ENCODE measurements at places on chromosomes 3 and 15.

DNA sequence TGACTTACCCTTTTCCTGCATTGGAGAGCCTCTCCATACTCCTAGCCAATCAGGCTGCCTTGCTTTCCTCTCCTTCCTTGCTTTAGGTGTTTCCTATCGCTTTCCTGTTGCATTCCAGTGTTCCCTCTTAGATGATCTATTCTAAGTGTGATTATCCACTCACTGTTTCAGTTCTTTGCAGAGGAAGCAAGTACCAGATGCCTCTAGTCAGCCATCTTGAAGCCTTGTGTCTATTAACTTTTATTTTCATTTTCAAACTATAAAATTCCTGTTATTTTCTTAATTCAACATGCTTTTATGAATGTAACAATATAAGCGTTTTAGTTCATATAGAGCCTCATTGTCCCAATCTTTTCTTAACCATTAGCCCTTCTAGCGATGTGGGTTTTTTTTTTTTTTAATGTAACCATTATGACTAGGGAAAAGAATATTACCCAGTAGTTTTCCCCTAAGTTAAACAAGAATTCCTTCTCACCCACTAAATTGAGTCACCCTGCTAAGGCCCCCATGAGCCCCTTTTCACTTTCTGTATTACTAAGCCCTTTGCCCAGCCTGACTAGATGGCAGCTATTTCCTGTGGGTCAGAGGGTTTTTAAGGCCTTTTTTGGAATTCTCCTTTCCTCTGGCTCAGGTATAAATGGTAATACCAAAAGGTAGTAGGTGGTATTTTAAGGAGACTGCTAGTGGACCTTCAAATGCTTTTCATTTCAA lies 229.4 kb upstream of the CTNNB1 start:
- DNase-seq = no peak

- no peak for DNase-seq
Measured at GRCh38 chr3:121175083-121175482, 267.1 kb downstream of the STXBP5L start.

- DNase-seq = no peak
Measured at GRCh38 chr3:29972320-29972993, 633.9 kb upstream of the TGFBR2 start.

DNA sequence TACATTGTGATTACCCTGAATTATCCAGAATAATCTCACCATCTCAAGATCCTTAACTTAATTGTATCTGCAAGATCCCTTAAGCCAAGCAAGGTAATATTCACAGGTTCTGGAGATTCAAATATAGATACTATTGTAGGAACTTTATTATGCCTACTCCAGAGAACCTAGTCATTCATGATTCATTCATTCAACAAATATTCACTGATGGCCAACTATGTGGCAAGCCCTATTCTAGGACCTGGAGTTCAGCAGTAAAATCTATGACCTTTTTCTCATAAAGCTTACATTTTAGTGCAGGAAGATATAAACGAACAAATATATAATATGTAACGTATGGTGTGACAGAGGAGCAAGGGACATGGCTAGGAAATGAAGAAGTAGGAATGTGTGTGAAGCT lies 49.6 kb downstream of the ISL2 start:
- no peak for DNase-seq

DNA sequence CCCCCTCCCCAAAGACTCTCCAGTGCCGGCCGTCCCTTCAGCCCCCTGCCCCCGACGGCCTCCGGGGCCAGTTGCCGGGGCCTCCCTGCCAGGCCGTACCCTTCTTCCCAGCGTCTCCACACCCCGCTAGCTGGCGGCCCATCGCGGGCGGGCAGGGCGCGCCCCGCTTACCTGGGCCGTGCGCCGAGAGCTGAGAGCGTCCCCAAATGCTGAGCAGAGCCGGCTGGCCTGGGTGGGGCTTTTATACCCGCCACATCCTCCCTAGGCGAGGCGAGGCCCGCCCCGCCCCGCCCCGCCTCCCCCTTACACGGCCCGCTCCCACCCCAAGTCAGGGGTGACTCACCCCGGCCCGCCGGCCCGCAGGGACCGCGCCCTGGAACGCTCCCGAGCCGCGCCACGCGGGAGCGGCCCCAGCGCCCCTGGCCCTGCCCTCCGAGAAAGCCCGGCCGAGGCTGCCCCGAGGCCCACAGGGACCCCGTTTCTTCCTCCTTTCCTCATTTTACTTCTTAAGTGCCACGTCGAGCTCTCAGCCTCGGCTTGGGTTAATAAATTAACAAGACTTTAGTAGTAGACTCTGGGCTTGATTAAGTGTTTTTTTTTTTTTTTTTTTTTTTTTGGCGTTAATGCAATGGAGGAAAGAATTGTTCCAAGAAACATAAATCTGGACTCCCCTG lies at the start of gene ANXA2:
Gene ANXA2 (minus strand): TSS at position 215 of the 674 bp plus-strand sequence. CDS start 11,911 bp downstream, outside the sequence.
- peak; percentile 65 for DNase-seq

DNA sequence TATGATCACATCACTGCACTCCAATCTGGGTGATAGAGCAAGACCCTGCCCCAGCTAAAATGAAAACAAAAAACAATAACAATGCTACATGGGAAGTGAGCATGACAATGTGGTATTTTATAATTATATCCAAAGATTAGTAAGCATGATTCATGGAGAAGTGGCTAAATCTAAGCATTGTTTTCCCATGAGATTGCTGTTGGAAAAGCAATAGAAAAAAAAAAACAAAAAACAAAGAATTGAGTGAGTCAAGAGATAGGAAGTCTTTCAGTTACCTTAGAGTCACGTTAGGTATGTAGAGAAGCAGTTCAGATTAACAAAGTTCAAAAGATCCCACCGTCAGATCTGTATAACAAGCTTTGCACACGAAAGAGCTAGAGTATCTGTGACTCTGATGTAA lies 210.3 kb upstream of the CNTN6 start:
- no peak for DNase-seq

DNA sequence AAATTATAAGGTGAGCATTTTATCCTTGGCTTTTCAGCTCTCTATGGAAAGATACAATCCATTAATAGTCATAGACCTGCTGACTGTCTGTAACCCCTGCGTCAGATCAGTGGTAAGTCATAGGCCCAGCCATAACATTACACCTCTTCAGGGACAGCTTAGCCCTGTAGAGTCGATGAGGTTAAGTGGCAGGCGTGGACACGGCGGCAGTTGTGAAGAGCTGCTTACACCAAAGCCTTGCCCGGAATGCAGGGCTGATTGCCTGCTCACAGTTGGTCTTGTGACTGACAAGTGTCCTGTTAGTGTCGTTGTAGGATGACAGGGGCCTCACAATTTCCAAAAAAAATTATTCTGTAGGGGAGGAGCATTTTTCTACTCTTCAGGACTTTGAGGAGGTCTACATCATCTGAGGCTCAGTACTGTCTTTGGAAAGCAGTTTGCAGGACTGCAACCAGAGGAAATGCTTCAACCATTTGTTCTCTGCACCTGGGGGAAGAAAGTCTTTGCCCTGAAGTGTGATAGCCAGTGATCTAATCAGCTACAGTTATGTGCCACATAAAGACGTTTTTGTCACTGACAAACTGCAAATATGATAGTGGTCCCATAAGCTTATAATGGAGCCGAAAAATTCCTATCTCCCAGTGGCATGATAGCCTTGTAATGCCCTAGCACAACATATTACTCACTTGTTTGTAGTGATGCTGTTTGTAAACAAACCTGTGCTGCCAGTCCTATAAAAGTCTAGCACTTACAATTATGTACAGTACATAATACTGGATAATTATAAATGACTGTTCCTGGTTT lies 14.9 kb upstream of the SELENOT start:
- DNase-seq = no peak

DNA sequence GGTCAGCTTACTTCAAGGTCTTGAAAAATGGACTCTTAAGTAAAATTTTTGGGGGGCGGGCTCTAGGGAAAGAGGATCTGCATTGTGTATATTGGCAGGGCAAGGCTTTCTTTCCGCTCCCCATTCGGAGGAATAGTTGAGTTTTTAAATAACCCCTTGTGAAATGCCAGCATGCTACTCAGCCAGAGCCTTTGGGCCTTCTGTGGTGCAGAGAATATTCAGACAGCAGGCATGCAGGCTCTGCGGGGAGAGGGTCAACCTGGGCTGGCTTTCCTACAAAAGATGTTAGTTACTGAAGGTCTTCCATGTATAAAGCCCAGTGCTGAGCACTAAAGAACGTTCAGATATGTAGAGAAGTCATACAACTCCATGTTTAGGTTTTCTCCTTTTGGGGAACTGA lies 40.6 kb downstream of the ADAMTSL3 start:
- DNase-seq = no peak

DNA sequence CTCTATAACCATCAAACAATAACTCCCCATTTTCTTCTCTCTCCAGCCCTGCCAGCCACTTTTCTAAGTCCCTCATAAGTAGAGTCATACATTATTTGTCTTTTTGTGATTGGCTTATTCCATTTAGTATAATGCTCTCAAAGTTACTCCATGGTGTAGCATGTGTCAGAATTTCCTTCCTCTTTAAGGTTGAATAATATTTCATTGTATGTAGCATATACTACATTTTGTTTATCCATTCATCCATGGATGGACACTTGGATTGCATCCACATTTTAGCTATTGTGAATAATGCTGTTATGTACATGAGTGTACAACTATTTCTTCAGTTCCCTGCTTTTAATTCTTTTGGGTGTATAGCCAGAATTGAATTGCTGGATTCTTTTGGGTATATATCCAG lies 138.4 kb downstream of the ATG7 start:
- DNase-seq = no peak
